ENCODE measurements at places on chromosomes 5 and 9.
A peak's percentile ranks its signal among the peaks of the same experiment; 100 is the strongest.

DNA sequence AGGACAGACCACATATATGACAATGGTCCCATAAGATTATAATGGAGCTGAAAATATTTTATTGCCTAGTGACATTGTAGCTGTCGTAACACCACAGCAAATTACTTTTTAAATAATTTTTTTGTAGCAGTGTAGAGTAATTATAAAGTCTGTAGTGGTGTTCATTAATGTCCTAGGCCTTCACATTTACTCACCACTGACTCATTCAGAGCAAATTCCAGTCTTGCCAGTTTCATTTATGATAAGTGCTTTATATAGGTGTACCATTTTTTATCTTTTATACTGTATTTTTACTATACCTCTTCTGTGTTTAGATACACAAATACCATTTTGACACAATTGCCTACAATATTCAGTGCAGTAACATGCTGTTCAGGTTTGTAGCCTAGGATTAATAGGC is 67.6 kb downstream of the TLE4 start:
- DNase-seq: peak; percentile 43

- DNase-seq: no peak
Observed at GRCh38 chr5:95583992-95584391, 29.1 kb downstream of the ARSK start.

- no peak for DNase-seq
Observed at GRCh38 chr5:135644816-135645215, 66.0 kb upstream of the CXCL14 start.

- no peak for DNase-seq
Observed at GRCh38 chr9:129410226-129410625, 210.7 kb downstream of the C9orf50 start.

DNA sequence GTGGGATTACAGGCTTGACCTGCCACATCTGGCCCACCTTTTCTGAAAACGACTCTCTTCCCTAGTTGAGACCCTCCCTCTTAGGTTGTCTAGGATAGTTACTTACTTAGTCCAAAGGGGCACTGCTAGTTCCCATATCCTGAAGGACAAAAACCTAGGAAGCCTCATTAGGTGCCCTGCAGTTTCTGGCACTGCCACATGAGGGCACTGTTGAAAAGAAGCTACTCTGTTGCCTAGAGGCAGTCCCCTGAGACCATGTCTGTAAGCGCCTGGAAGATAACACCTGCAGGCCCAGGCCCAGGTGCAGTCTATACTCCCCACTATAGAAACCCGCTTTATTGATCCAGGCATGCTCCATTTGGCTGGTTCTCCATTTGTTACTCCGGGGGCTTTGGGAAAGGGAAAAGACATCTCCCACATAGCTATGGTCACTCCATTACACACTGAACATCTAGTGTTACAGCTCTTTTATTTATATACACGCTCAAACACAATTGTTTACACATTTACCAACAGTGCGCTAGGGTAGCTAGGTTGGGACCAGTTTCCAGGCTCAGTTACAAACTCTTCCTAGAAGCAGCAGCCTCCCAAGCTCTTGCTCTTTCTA is 73.4 kb upstream of the PPARGC1B start:
- no peak for DNase-seq

- peak; percentile 92 for DNase-seq
Observed at GRCh38 chr5:98769210-98769958, 4.1 kb upstream of the RGMB start.

DNA sequence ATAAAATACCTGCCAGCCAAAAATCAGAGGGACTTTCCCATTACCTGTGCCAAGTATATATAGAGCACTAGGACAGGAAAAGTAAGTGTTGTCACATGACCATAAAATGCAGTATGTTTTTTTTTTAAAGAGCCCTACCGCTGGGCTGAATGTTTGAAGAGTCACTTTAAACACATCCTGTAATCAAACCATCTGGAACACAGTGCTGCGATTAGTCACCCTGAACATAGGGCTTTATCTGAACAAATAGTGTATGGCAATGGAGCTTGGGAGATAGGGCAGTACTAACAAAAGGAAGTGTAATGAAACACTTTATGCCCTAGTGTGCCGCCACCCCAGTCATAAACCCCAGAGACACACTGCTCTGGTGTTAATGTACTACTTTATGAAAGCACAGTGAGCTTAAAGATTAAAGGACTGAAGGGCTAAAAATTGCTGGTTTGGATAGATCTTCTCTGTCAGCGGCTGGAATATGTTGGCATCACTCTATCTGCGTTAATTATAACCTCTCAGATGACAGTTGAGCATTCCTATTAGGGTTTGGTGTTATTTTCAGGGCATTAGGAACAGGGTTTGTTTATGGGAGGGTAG is 90.4 kb downstream of the ZNF608 start:
- DNase-seq: peak; percentile 94

DNA sequence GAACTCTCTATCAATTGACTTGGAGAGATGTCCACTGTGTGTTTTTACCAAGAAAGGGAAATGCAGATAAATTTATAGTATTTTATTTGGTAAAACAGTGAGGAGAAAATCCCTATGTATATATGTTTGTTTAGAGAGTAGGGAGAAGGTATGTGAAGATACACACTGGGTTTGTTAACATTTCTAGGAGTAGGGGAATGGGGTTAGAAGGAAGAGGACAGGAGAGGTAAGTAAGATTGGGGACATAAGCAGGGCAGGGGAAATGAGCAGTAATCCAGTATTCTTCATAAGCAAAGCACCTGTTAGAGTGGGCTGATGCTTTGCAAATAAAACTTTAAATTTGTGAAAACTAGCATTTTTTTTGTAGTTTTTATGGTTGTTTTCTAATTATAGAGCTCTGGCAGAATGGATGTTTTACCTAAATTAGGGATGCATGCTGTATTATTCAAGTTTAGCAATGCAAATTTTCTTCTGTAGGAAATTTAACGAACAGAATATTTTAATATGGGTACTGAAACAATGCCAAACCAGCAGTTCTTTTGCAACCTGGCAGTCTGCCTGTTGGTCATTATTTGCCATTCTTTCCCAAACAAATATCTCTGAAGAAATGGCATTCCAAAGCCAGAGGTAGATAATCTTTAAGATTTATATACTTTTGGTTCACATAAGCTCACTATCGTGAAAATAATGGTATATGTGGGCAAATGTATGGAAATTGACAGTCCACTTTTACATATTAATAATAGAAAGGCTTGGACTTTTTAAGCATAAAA is 19.4 kb upstream of the DCP2 start:
- no peak for DNase-seq

DNA sequence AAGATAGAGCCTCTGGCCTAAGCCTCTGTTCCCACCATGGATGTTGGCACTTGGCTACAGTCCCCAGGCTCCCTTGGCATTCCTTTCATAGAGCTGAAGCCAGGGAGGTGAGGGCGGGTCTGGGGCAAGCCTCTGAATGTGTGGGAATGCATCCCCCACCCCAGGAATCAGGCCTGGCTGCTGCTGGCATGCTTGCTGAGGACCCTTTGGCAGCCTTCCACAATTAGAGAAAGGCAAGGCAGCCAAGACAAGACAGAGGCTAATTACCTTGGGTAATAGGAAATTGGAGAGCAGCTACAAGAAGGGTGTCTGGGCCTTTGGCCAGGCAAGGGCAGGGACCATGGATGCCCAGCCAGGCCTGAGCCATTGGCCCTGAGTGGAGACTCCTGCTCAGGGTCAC is 204.4 kb upstream of the TRIM32 start:
- DNase-seq: no peak

GRCh38 chr5:126852091-126852571 is 75.2 kb downstream of the LMNB1 start:
- DNase-seq: peak; percentile 17

GRCh38 chr5:62974623-62975022 is 396.0 kb downstream of the LRRC70 start:
- DNase-seq: no peak

DNA sequence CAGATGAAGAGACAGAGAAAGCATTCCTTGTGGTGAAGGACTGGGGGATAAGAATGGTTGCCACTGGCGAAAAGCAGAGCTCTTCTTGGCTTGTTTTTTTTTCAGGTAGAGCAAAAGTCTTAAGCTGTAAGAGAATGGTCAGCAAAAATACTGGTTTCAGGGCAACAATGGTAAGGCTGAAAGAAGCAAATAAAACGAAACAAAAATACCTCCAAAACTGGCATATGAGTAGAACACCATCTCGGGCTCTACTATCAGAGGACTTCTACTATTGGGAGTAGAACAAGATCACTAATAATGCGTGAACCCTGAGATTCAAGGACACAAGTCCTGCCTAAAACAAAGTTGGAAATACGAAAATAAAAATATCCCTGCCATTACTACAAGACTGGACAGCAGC is 1823.2 kb upstream of the CDH6 start:
- DNase-seq: no peak

DNA sequence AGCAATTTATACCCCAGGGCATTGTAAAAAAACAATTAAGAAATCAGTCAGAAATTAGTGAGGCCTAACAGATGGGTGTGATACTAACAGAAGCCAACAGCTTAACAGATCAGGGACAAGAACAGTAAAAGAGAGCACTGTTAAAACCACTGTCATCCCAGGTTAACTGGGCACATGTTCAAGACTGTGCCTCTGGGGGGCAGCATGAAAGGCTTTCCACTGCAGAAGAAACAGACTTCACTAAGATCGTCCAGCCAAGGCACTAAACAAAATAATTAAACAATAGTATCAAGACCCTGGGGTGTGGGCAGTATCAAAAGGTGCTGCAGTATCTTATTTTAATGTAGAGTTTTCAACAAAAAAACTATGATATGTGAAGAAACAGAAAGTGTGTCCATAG is 43.5 kb downstream of the FBN2 start:
- DNase-seq: no peak

GRCh38 chr5:4083591-4084337 is 488.1 kb downstream of the IRX1 start:
- no peak for DNase-seq

Measured in IMR-90 (cell line).